Esophagus mucosa (tissue), 1 donor: ENCODE measurements at places on chromosomes 13 and 19.

DNA sequence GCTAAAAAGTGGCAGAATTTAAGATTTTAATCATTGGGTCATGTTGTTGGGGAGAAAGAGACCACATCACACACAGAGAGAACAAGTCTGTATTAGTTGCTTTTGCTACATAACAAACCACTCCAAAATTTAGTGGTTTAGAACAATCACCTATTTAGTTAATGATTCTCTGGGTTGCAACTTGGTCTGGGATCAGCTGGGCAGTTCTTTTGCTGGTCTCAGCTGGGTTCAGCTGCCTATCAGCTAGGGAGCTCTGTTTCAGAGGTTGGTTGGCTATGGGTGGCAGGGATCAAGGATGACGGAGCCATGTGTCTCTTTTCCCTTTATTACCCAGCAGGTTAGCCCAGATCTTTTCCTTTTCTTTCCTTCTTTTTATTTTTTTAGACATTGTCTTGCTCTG, 8.9 kb downstream of the PINLYP start:
- ATAC-seq: no peak

DNA sequence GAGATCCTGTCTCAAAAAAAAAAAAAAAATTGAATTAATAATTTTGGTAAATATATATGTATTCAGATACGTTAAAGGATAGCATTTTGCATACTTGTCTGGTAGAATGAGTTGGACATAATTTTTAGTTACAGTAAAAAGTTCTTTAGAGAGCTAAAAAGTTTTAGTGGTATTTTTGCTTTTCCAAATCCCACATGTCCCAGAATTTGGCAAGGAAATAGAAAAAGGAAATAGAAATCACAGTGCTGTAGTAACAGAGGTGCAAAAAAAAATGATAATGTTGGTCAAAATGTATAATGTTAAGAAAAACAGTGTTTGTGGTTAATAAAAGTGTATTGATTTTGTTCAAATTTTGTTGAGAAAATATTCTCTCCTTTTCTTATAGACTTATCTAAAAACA, 96.8 kb downstream of the LRCH1 start:
- ATAC-seq: no peak

- ATAC-seq: no peak
Observed at GRCh38 chr13:84896128-84896527, 903.1 kb downstream of the SLITRK6 start.

DNA sequence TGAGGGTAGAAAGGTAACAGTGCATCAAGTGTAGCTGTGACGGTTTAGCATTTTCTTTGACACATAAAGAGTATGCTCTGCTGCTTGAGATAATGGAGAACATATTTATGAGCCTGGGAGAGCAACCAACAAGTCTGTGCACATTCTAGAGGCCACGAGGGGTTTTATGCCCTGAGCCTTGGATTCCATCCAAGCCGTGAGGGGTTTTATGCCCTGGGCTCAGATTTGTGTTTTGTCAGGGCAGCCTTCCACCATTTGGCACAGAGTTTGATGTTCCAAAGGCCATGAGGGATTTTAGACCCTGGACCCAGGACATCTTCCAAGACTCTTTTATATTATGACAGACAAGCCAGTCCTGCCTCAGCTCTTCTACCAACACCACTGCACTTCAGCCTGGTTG, 106.4 kb downstream of the ZNF486 start:
- no peak for ATAC-seq

GRCh38 chr13:25196971-25197370, 24.9 kb upstream of the AMER2 start:
- ATAC-seq: no peak
